Trophoblast cell (in vitro differentiated cells and primary cell): ENCODE measurements at places on chromosomes 7 and 10.
A peak's percentile ranks its signal among the peaks of the same experiment; 100 is the strongest.

DNA sequence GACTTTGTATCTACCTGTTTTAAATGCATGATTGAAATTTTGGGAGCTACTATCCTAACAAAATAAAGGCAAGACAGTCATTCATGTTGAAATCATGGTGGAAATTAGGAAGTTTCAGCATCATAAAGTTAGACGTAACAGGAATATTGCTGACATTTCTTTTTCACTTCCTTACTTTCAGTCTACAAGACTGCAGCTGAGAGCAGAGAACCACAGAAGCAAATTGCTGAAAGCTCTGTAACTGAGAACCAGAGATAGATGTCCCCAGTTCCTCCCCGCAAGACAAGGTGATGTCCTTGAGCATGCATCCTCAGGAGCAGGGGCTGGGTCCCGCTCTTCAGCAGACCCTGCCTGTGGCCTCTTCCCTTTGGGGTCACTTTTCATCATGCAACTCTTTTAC is 466.3 kb upstream of the POM121L12 start:
- DNase-seq: no peak

GRCh38 chr10:43226851-43227845 is 39.7 kb downstream of the RASGEF1A start:
- no peak for DNase-seq

- no peak for DNase-seq
Observed at GRCh38 chr10:18350340-18350739, 210.1 kb downstream of the CACNB2 start.

DNA sequence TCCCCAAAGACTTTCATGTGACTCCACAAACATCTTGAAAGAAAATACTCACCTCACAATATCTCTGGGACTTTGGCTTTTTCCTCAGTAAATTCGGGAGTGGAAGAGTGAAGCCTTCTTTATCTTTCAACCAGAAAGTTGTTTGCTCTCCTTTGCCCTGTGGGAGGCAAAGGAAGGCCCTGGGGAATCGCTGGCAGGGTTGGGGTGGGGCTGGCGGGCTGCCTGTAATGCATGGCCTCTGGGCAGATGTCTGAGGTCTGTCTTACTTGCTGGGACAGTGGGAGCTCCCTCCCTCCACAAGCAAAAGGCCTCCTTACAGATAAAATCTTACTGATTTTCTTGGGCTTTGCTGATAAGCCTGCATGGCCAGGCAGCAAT is 24.9 kb downstream of the TECTB start:
- DNase-seq: peak; percentile 89

GRCh38 chr7:50450590-50451032 is 461 bp upstream of the FIGNL1 start:
- DNase-seq: no peak

DNA sequence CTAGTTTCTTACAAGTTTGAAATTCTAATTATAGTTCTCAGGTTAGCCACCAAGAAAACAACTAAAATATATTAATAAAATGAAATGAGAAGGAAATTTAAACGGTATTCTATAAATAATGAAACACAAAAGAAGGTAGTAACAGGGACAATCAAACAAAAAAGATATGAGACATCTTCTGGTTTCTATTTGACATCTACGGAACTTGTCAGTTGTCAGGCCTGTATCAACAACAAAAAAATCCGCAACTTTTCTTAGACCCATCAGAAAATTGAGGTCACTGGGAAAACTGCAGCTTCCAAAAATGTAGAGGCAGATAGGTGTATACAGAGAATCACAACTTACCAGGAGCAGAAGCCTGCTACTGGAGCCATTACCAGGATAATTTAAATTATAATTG is 70.6 kb downstream of the ZPBP start:
- no peak for DNase-seq

DNA sequence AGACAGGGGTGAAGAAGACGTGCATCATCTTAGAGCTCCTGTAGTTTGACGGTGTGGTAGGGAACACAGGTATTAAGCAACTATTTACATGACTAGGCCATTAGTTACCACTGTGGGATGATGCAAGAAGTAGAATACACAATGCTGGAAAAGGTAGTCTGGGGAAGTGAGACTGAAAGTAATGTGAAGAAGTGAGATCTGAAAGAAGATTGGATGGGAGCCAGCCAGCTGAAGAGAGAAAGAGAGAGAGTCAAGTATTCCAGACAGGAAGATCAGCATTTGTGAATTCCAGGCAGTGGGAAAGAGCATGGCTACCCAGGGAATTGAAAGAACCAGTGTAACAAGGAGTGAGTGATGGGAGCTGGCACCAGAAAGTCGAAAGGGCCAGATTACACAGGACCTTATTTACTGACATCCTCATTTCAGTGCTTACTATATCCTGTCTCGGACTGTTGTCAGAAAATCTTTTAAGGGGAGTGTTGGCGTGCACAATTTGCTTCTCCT is 4.0 kb upstream of the CFAP58 start:
- DNase-seq: peak; percentile 89

DNA sequence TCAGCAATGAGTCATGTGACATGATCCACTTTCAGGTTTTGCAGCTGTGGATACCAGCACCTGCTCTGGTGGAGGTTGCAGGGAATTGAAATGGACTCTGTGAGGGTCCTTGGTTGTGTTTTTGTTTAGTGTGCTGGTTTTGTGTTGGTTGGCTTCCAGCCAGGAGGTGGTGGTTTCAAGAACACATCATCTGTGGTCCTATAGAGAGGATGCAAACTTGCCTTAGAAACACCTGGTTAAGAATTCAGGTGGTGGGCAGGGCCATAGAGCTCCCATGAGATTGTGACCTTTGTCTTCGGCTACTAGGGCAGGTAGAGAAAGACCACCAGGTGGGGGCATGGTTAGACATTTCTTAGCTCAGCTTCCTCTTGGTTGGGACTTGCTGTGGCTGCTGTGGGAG is 59.2 kb upstream of the CYP2C9 start:
- DNase-seq: no peak

DNA sequence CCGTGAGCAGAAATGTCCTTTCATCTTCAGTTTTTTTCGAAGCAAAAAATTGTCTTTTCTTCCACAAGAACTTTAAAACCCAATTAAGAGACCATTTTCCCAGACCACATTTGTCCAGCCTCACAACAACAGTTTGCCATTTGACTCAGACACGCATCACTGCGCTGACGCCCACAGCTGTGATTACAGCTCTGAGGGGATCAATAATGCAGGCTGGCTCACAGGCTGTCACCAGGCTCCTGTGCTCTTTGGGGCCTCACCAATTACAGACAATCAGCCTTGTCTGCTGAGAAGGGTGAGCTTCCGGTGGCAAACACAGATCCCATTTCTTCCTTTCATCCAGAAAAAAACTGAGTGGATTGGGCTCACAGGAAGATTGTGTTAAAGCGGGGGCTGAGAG is 33.3 kb downstream of the DDC start:
- DNase-seq: no peak

- peak; percentile 37 for DNase-seq
Observed at GRCh38 chr7:67021260-67021659, 24.6 kb downstream of the TYW1 start.

DNA sequence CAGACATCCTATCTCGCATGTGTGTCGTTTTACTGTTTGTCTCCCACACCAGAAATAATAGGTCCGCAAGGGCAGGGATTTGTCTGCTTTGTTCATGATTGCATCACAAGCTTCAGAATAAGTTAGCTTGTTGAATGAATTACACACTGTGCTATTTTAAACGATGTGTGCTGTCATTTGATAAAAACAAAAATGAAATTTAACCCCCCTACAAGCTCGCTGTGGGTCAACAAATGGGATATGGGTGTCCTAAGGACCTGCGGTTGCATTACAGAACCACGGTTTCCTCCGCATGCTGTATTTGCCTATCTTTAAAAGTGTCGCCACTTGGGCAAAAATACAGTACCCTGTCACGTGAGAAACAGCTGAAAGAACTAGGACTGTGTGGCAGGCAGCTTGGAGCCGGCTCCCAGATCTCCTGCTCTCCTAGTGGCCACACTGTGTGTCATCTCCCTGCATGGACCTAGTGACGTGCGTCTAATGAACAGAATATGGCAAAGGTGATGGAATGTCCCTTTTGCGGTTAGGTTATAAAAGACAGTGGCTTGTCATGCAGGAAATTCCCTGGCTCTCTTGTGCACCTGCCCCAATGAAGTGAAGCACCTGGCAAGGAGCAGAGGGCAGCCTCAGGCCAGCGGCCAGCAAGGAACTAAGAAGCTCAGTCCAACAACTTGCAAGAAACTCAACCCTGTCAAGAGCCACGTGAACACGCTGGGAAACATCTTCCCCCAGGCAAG is 32.9 kb upstream of the CRYGN start:
- DNase-seq: no peak

GRCh38 chr10:129021594-129022304 is 445.3 kb upstream of the MGMT start:
- no peak for DNase-seq

DNA sequence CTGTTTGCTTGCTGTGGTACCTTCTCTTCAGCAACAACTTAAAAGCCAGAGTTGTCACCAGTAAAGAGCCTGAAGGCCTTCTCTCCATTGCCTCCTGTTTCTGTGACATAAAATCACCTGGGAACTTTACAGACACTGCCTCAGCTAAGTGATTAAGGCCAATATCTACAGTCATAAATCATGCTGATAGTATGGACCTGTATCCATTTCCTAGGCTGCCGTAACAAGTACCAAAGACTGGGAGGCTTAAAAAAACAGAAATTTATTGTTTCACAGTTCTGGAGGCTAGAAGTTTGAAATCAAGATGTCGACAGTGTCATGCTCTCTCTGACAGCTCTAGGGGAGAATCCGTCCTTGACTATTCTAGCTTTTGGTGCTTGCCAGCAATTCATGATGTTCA is 108.4 kb upstream of the UNC5B start:
- DNase-seq: no peak

DNA sequence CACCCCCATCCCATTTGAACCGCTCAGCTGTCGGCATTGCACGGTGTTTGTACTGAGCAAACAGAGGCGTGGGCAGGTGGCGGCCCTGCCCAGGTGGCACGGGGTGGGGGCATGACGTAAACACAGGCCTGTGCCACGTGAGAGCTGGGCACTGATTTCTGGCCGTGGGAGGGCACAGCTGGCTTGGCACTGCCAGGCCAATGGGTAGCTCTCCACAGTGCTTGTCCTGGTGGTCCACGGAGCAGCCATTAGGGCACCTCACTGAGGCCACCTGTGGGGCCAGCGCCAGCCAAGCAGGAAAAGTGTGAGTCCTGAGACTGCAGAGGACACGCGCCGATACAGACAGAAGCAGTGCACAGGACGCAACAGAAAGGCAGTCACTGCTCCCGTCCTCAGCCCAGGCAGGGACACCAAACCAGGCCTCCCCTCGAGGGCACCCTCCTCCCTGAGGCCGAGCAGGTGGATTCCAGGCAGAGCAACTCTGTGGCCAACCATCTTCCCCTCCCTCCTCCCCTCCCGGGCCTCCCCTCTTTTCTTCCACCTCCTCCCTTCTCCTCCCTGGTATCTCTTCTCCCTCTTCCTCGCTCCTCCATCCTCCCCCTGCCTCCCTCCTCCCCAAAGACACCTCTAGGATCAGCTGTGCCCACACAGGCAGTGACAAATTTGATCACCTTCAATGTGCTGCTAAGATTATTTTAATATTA is 258.7 kb downstream of the ELFN1 start:
- DNase-seq: no peak

DNA sequence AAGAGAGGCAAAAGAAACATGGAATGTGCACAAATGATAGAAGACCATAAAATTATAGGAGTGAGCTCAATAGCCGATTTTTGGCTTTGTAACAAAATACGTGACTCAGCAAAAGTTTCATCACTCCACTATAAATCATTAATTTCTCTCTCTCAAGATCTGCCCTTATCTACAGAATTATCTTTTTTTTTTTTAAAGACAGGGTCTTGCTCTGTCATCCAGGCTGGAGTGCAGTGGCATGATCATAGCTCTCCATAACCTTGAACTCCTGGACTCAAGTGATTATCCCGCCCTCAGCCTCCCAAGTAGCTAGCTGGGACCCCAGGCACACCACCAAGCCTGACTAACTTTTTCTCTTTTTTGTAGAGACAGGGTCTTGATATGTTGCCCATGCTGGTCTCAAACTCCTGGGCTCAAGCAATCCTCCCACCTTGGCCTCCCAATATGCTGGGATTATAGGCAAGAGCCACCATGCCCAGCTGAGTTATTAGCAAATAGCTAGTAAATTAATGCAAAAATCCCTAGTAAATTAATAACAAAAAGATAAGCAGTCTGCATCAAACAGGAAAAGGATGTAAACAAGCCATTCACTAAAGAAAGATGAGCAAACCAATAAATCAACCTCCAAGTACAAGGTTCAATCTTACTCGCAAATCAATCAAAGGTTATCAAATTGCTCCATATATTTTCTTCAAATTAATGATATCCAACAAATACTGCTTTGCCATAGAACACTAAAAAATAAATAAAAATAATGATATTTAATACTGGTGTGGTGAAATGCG is 450.7 kb downstream of the PARD3 start:
- DNase-seq: no peak

GRCh38 chr7:100583132-100584053 is 2.5 kb downstream of the LRCH4 start:
- DNase-seq: no peak
